SIG-M5 (cell line): ENCODE measurements at places on chromosomes 4 and X.
A peak's percentile ranks its signal among the peaks of the same experiment; 100 is the strongest.

DNA sequence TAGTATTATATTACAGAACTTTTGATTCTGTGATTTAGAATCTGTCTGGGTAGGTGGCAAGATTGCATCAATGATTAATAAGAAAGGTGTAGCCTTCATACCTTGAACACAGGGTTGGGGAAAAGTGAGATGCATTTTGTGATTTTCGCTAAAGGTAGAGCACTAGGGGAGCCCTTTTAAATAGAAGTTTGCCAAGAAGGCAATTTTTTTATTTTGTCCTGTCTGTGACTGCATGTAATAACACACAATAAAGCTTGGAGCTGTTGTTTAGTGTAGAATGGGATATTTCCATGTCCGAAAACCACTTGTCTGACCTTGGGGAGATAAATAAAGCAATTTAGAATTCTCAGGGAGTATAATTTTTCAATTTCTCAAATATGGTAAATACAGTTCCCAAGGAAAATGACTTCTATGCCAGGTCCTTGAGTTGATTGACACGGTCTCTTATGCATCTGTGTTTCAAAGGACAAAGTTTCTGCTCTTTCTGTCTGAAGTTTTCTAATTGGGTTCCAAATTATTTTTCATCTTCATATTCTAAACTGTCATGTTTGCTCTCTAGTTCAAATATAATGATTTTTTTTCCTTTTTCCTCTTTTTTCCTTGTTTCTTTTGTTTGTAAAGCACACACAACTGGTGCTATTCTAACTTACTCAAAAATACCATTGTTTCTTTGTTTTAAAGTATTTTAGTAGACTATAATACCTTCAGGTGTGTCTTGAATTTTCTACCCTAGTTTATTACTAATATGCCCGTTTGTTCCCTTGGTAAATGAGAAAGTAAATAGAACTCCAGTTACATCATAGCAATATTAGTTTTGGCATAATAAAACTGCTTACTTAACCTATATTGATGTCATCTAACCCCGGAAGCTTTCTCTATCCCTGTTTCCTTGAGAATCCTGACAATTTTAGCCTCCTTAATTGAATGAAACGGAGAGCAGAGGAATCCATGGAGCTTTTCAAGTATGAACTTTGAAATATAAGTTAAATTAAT lies 87.8 kb upstream of the BMPR1B start:
- no peak for DNase-seq

- no peak for DNase-seq
Observed at GRCh38 chrX:72057849-72058248, 73.9 kb downstream of the RTL5 start.

GRCh38 chrX:139825618-139826017 lies 107.2 kb downstream of the ATP11C start:
- no peak for DNase-seq

DNA sequence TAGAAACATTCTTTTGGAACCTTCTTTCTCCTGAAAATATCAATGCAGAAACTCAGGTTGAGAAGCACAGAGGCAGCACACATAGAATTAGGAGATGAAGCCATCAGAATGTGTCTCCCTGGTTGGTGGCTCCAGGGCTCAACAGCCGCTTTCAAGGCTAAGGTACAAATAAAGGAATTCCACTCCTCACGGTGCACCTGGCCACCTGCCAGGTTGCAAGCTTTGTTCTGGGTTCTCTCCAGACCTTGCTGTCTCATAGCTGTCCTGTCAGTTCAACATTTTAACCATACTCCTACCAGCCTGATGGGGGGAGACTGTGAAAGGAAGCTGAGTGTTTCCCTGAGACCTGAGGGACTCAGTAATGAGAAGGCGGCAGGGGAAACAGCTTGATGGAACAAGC lies 96.3 kb upstream of the HPF1 start:
- no peak for DNase-seq

DNA sequence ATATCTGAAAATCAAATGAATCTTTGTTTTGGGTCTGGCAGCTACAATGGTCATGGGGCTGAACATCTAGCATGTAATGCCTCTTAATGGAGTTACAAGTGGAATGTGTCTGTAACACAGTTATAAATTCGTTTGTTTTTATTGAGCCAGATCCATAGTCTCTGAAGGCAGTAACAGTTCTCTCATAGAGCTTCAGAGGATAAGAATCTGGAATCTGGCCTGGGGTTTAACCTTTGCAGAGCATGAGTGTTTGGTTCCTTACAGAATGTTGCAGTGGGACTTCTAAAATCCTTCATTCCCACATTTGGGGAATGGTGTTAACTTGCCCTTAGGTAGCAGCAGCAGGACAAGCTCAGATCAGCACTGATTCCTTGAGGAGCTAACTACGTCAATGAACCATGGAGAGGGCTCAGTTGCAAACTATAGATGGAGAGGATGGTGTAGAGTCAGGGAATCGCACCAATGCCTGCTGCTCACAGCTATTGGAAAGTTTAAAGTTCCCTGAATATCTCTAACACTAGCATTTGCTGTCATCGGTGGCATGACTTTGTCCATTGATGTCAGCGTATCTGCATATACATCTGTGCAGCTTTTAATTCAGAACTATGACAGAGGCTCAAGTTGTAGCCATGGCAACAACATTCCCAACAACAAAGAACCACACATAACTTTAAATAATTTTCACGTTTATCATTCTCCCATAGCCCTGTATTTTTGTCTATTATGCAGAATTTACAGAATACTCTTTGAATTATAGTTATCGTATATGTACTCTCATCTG lies 72.2 kb downstream of the RASGEF1B start:
- no peak for DNase-seq

DNA sequence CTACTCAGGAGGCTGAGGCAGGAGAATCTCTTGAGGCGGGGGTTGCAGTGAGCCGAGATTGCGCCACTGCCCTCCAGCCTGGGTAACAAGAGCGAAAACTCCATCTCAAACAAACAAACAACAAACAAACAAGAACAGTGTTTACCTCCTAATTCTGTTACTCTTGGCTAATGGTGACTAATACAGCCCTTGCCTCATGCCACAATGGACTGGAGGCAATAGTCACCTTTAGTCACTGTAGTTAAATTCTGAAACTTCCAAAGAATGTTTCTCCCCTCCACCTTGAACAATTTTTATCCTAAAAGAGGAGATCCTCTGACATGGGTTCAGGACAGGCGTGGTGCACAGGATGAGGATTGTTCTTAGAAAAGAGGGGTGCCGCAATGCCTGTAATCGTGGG lies 241.2 kb upstream of the CTSO start:
- no peak for DNase-seq

DNA sequence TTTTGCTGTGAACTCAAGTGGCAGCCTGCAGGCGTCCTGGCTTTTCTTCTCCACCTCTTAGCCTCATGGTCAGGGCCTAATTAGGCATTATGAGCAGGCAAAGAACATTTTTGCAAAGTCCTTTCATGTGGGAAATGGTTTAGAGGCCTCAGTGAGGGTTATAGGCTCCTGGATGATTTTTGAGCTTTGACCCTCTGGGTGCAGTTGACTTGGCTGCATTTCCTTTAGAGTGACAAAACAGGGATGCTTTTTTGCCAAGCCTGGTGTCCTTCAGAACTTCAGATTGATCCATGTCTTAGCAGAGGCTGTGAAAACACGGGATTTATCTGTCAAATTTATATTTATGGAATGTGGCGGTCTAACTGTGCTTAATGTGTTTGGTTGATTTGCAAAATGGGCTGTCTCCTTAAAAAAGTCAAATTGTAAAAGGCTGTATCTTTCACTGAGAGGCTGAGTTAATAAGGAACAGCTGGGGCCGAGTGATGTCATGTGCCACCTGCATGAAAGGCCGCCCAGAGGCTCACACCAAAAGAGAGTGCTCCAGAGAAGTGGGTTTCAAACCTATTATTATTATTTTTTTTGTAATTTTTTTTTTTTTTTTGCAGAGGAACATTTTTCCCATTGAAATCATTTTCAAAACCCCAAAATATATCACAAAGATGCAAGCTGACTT lies 192.2 kb upstream of the ARX start:
- DNase-seq = no peak

- DNase-seq = peak; percentile 54
Observed at GRCh38 chrX:30652527-30653414, 452 bp upstream of the GK start.

DNA sequence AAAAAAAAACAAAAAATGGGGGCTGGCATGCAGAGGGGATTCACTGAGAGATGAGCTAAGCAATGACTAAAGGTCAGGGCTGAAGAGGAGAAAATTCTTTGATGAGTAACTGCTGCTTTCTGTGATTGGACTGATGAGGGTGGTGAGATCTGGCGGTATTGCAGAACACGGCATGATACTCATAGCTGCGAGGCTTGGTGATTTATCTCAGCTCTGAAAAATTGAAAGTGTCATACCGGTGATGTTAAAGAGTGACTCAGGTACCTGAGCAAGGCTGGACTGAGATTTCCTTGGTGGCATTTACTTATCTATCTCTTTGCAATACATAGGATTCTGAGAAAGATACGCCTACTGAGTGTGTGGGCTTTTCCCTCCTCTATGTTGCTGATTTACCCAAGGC lies 204.1 kb upstream of the DDX53 start:
- DNase-seq = no peak

DNA sequence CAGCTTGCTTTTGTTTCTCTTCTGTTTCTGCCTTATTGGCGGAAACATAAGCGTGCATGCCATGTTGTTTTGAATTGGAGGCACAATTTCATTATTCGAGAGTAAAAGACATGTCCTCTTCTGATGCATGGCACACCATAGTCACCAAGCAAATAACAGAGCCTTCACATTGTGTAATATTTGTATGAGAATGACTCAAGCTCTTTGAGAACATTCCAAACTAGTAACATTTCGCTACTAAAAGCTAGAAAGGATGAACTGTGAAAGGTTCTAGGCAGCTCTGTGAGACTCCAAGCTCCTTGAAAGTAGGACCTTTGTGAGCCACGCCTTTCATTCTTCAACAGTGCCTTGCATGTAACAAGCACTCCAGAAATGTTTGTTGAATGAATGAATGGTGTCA lies 9.2 kb upstream of the ANXA3 start:
- DNase-seq = no peak

- DNase-seq = no peak
Observed at GRCh38 chrX:131393426-131393825, 104.3 kb upstream of the IGSF1 start.

DNA sequence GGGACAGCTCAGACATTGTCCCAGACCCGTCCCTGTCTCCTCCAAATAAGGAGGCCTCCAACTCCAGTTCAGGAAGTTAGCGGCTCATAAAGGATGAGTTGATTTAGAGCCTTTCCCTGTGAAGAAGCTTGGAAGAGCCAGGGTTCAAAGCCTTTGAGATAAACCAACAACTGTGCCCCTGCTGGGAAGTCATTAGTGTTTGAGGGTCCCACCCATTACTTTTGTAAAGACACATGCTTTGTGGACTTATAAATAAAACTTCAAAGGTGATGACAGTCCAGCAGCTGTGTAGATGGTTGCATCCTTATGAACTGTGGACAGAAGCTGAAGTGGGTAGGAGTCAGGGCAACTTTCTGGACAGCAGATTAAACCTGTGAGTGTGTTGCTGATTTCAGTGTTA lies 86.0 kb upstream of the PGRMC2 start:
- no peak for DNase-seq

GRCh38 chr4:153217440-153217839 lies 13.2 kb downstream of the TRIM2 start:
- DNase-seq = no peak

- DNase-seq = no peak
Observed at GRCh38 chrX:34917146-34917545, 25.4 kb upstream of the FAM47B start.

- DNase-seq = no peak
Observed at GRCh38 chr4:76716658-76717057, 181.3 kb downstream of the SOWAHB start.

DNA sequence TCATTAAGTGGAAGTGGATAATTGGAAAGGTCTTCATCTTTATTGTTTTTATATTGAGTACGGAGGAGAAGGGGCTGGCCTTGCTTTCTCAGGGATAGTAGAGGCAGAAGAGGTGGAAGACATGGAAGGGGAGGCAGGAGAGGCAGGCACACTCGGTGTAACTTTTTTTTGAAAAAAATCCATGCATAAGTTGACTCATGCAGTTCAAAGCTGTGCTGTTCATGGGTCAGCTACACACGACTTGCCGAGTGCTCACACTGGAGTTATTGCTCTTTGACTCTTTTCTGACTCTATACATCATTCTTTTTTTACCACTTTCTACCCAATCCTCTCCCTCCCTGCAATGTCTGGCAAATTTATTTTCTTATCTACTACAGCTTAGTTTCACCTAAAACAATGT lies 158.3 kb upstream of the AADAT start:
- no peak for DNase-seq

- DNase-seq = no peak
Observed at GRCh38 chr4:102988429-102989020, 31.0 kb downstream of the SLC9B1 start.

DNA sequence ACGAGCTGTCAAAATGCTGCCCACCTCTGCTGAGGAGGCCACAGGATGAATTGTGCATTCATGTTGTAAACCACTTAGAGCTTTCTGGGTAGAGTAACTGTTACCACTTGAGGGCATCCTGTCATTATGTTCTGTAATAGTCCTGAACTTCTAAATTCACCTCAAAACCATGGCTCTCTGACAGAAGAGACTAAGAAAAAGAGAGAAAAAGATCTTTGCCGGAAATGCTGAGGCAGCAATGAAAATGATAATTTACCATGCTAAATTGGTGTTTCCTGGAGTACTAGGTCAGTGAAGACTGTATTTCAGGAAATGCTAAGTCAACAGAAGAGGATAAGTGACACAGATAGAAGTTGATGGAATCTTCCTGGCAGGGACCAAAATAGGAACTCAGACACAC lies 942.3 kb upstream of the SLIT2 start:
- DNase-seq = no peak

GRCh38 chrX:120304256-120304655 lies 7.0 kb downstream of the TMEM255A start:
- DNase-seq = no peak

GRCh38 chr4:153212736-153213135 lies 8.5 kb downstream of the TRIM2 start:
- DNase-seq = no peak

- no peak for DNase-seq
Observed at GRCh38 chrX:18624599-18624998, 47.3 kb downstream of the RS1 start.

GRCh38 chr4:22245294-22245693 lies 270.6 kb downstream of the ADGRA3 start:
- DNase-seq = no peak

GRCh38 chr4:187477224-187477623 lies 518.3 kb upstream of the ZFP42 start:
- no peak for DNase-seq

- DNase-seq = peak; percentile 2
Observed at GRCh38 chr4:105474099-105474518, 247 bp upstream of the PPA2 start.

DNA sequence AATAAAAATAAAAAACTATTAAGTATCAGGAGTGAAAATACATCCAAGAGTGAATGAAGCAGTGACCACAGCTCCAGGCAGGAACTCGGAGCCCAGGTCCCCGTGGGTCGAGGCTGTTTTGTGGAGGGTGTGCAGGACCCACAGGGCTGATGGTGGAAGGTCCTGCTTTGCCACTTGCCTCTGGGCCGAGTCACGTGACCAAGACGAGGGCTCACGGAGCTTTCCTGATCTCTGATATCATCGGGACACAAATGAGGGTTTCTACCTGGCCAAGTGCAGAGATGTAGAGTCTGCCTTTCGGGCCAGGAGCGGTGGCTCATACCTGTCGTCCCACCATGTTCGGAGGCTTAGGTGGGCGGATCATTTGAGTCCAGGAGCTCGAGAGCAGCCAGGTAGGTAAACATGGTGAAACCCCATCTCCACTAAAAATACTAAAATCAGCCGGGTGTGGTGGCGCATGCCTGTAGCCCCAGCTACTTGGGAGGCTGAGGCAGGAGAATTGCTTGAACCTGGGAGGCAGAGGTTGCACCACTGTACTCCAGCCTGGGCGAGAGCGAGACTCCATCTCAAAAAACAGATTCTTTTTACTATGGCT lies 7.2 kb downstream of the SLC25A6 start:
- DNase-seq = no peak
